ENCODE measurements at places on chromosomes 16 and 17.

DNA sequence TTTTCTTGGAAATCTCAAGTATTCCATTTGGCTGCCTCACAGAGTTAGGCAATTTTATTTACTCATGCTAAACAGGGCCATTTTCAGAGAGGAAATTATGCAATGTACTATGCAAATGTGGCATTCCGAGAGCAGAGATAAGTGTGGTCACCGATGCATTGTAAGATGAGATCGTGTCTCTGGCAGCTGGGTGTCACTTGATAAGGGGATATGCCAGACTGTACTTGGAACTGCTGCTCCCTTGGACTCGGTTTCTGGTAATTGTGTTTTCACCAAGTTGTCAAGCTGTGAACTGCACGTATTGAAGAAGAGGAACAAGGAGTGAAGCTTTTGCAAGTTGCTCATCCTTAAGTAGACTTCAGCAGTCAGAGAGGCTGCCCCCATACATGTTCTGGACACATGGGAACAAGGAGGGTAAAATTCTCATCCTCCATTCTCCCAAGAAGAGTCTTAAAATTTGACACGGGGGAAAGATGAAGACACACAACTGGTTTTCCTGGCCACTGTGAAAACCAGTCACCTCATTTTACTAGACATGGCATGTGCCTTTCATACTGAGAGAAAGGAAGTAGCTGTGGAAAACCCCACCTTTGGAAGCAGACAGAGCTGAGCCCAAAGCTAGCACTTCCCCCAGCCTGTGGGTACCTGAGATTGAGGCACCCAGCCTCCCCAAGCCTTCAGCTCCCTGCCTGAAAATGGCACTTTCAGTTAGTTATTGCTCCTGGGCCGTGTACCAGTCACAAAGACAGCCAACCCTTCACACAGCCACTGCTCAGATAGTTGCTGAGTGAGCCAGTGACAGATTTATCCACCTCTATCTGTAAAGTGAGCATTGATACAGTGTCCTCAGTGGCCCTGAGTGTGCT lies 150.7 kb downstream of the SOCS1 start:
- DNase-seq = peak; percentile 70

GRCh38 chr16:58200004-58200797 lies 2.3 kb upstream of the CSNK2A2 start:
- no peak for DNase-seq

GRCh38 chr16:8402981-8403843 lies 187.1 kb downstream of the TMEM114 start:
- no peak for DNase-seq

DNA sequence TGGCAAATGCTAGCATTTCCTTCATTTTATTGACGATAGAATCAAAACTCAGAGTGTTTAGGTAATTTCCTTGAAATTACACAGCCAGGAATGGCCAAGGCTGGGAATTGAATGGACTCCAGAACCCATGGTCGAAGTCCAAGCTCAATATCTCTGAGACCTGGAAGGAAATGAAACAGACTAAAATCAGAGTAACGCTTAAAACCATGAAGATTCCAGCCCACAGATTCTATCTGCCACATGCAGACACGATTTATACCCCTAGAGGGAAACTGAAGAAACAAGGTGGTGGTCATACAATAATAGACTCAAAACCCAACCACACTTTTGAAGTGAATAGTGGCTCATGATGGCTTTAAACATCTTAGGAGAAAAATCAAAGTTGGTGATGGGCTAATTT lies 95.6 kb downstream of the PRKCA start:
- DNase-seq = no peak

DNA sequence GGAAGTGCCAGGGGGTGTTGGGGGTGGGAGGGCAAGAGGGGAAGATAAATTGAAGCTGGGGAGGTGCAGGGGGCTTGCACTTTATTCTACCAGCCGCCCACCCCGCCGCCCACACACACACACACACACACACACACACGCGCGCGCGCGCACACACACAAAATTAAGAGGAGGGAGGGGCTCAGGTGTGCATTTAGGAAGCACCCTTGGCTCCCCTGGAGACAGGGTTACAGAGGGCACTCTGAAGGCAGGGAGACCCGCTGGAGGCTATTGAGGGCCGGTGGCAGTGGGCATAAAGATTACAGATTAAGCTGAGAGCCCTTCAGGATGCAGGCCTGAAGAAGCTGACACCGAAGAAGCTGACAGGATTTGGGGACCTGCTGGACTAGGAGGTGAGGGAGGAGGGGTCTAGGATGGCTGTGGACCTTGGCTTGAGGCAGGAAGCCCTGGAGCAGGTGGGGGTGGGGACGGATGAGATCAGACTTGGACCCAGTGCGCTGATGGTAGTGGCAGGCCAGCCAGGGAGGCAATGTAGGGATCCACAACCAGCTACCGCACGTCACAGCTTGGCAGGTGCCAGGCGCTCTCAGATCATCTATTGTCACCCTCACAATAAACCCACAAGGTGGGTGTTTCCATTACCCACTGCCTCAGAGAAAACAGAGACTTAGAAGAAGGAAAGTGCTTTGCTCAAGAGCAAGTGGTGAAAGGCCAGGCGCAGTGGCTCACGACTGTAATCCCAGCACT lies 772 bp upstream of the SAMD14 start:
- DNase-seq = peak; percentile 46

- DNase-seq = no peak
These were observed 15.8 kb downstream of the EMP2 start for GRCh38 chr16:10564591-10564990.

- DNase-seq = no peak
These were observed 1343.0 kb downstream of the TP53TG3F start for GRCh38 chr16:34802396-34802795.

- DNase-seq = no peak
These were observed 101.6 kb upstream of the CES5A start for GRCh38 chr16:55976815-55977214.

GRCh38 chr16:13926464-13926863 lies 6.5 kb downstream of the ERCC4 start:
- DNase-seq = no peak

DNA sequence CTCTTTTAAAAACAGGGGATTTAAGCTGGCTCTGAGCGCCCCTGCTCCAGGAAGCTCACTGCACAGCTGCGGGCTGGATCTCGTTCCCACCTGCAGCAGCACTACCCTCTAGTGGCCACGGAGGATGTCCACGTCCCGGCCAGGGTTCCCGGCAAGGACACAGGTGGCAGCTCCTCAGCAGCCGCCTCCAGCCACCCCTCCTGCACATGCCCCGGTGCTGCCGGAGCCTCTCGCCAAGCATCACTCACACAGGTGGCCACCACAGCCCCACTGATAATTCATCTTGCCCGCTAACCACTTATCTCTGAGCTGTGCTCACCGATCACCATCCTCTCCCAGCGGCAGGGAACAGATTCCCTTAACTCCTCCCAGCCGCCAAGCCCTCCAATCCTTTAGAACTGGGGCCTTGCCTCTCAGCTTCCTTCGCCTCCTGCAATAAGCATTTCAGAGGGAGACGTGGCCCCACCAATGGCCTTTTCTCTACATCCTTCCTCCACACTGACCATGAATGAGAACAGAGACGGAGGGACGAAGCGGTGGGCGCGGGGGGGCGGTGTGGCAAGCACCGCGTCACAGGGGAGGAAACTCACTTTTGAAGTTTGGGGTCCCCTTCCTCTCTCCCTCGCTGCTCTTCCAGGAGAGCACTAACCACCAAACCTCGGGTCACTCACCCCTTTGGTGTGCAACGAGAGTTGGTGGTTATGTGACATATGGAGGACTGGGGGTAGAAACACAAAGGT lies 222.1 kb downstream of the RBFOX3 start:
- DNase-seq = peak; percentile 56

- no peak for DNase-seq
These were observed 351.3 kb downstream of the SOX9 start for GRCh38 chr17:72472106-72472505.

DNA sequence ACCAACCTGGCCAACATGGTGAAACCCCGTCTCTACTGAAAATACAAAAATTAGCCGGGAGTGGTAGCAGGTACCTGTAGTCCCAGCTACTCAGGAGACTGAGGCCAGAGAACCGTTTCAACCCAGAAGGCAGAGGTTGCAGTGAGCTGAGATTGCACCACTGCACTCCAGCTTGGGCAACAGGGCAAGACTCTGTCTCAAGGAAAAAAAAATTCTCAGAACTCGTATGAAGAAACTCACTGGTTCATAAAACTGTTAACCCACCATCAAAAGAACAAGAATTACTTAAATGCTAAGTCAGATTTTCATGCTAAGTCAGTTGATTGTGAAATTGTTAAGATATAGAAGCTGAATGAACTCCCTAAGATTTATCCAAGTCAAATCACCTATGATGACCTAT lies 31.3 kb downstream of the SLC39A11 start:
- DNase-seq = no peak

DNA sequence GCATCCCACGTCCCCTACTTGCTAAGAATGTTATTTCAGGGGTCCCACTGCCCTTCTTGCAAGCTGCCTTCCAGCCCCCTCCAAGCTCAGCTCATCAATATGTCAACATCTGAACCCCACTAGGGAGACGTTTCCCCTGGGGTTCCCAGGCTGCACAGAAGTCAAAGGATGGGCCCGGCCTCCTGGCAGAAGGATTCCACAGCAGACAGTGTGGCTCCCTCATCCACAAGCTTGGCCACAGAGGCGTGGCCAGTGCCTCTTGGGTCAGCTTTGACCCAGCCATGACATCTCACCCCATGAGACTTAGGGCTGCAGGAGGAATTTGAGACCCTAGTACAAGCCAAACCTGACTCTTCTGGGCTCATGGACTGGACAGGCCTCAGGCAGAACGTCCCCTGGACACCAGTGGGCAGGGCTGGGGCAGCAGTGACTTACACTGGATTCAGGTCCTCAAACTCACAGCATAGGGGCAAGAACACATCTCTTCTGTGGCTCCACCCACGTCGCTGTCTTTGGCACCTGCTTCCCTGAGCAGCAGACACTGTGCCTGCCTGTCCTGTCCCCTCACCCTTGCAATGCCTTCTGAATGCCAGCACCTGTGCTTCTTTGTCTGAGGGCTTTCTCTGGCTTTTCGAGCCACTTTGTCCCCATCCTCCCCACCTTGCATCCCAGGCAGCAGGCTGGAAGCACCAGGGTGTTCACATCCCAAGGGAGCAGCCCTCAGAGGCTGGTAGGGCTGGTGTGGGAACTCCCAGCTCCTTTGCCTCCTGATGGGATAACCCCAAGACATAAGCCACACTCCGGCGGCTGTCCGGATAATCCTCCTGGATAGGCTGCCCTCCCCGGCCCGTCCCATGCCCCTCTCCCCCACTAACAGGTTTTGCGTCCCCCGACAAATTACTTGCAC lies 56.0 kb upstream of the ENPP7 start:
- DNase-seq = no peak

DNA sequence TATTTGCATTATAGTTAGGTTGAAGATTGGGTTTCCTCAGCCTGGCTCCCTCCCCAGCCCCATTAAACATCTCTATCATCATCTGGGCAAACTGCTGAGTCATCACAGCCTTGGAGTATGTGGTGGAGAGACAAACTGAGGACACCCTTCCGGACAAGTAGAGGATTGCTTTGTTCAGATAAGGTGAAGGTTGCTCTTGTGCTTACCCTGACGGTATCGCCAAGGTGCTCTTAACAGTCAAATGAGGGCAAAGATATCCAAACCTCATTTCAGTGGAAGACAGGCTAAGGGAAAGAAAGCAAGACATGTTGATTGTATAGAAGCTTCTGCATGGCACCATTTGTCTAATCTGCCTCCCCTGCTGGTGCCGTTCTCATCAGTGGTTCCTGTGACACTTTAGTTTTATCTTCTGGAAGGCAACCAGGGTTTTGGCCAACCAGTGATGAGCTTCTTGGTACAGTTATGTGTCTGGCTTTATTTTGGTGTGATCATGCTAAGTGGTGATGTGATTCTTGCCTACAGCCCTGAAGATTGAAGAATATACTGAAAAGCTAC lies 56.9 kb upstream of the LGALS9 start:
- no peak for DNase-seq

- no peak for DNase-seq
These were observed 10.5 kb downstream of the SRL start for GRCh38 chr16:4231367-4231766.

GRCh38 chr16:14007450-14007849 lies 63.7 kb upstream of the MRTFB start:
- DNase-seq = no peak

DNA sequence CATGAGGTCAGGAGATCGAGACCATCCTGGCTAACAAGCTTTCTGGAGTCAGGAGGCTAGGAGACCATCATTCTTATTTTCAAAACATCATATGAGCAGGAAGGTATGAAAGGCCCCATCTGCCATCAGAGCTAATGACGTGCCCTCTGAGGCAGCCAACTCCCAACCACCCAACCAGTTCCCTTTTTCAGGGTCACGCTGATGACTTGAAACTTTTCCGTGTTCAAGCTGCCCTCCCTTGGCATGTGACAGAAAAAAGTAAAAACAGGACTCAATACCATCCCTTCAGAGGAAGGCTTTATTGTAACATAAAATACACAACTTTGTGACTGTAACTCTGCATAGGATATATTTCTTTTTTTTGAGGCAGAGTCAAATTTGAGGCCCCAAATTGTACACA lies 4.6 kb upstream of the GHDC start:
- peak; percentile 89 for DNase-seq

- DNase-seq = no peak
These were observed 46.9 kb upstream of the BAHCC1 start for GRCh38 chr17:81348097-81349055.

- DNase-seq = no peak
These were observed 6.5 kb downstream of the GFAP start for GRCh38 chr17:44908761-44909326.

DNA sequence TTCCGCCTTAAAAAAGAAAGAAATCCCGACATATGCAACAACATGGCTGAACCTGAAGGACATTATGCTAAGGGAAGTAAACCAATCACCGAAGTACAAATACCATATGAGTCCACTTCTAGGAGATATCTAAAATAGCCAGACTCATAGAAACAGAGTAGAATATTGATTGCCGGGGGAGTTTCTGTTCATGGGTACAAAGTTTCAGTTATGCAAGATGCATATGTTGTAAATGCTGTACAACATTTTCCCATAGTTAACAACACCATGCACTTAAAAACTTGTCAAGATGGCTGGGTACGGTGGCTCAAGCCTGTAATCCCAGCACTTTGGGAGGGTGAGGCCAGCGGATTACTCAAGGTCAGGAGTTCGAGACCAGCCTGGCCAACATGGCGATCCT lies 251.5 kb upstream of the EEF2KMT start:
- DNase-seq = no peak

DNA sequence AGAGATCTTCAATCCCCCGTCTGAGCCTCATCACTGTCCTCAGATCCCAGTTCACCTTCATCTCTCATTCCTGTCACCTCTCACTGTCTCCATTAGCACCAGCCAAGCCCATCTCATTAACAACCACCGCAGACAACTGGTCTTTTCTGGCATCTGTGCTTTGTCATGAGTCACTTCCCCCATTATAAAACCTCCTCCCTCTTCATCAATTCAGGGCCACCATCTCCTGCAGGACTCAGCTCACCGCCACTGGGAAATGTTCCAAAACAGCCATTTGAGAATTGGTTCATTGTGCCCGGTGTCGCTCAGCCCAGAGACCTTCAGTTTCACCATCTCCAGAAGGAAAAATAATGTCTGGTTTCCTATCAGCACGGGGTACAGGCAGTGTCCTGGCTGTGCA lies 56.9 kb upstream of the TEKT3 start:
- no peak for DNase-seq

GRCh38 chr16:68396481-68396880 lies 51.8 kb downstream of the SMPD3 start:
- DNase-seq = peak; percentile 58

- peak; percentile 89 for DNase-seq
These were observed at the start of gene MRPL58 for GRCh38 chr17:75012346-75013091. Gene MRPL58, plus strand, starts transcription at chr17:75012670. Its CDS starts 17 bp downstream, at chr17:75012687.

GRCh38 chr16:67766291-67766690 lies 40.1 kb downstream of the RANBP10 start:
- DNase-seq = no peak

Measured in B cell (primary cell).